ENCODE measurements at places on chromosomes 4 and X.

- DNase-seq: no peak
Measured at GRCh38 chr4:121454251-121454979, 73.6 kb upstream of the QRFPR start.

DNA sequence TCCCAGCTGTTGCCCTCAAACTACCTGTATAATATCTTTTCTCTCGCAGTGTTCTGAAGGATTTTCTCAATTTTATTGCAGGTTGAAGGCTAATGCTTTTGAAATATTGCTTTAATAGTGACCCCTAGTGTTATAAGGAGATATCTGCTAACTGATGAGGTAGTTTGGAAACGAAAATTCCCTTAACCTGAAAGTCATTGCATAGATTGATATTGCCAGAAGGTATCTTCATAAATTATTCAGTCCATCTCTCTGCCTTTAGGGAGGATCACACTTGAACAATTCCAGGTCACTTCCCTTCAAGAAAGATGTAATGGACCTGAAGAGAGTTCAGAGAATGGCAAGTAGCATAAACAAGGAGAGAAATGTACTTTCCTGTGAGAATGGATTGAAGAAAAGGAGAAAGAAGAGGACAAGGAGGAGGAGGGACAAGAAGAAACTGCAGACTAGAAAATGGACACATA lies 44.1 kb downstream of the TIGD4 start:
- DNase-seq: no peak

- DNase-seq: no peak
Measured at GRCh38 chr4:105509714-105510113, 35.9 kb upstream of the PPA2 start.

DNA sequence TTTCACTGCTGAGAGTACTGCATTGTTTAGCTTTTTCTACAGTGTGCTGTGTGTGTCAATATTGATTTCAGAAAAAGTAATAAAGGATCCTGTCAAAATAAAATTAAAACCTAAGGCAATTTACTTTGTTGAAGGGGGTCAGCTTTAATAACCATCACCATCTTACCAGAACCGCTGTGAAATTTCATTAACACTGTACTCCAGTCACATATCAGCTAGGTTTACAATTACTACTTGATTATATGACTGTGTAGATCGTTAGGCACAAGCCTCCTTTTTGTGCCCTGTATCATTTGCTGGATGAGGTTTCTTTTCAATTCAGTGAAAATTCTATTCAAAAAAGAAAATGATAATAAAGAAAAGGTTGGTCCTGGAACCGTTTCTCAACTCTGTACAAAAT lies 917.2 kb downstream of the CENPC start:
- no peak for DNase-seq

GRCh38 chrX:23331701-23332100 lies 2.9 kb upstream of the PTCHD1 start:
- DNase-seq: no peak

GRCh38 chr4:40990236-40990898 lies 224.0 kb downstream of the APBB2 start:
- no peak for DNase-seq

DNA sequence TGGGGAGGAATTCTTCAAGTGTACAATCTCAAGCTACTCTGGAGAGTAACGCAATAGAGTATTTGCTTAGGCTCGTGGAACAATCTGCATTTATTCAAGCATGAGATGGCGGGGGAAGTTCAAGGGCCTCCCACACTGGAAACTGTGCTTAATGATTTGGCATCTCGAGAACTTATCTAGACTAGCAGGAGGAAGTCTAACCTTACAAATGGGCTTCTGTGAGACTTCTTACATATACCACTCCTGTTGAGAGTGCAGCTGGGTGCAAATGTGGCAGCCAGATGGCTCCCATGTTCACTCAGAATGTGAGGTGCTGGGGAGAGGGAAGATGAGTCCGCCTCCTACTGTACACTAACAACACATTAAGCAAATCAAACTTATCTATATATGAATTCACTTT lies 29.3 kb upstream of the PTPN13 start:
- DNase-seq: no peak

DNA sequence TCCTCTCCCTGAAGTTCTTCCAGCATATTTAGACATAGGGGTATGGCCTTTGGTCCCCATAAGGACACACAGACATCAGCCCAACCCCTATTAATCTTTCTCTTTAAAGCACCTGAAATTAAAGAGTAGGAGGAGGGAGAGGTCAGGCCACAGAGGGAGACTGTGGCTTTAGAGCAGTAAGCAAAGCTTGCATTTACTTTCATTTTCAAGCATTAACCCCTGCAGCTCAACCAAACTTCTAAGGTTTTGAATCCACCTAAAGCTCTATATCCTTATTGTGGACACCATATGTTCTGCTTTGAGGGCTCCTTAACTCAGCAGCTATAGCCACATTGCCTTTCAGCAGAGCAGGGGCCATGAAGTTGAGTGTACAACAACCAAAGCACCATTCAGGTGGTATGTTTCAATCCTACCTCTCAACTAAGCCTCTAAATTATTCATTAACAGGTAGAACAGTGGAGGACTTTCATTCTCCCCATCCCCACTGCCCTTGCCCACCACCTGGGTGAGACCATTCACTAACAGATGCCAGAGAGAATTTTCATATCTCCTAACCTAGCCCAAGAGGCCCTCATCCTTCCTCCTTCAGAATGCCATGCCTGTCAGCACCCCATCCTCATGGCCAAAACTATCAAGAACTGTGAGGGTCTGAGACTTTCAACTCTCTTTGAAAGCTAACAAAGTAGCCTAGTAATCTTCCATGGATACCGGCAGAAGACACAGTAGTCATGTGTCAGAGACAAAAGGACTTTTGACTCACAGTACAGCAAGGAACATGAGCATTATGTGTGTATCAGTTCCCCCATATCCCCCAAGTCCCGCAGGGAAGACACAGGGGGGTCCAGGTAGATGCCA lies 20.8 kb downstream of the LIN54 start:
- DNase-seq: no peak

GRCh38 chr4:2871466-2871865 lies 27.8 kb downstream of the ADD1 start:
- no peak for DNase-seq

- DNase-seq: no peak
Measured at GRCh38 chr4:55727746-55728145, 91.6 kb upstream of the NMU start.

DNA sequence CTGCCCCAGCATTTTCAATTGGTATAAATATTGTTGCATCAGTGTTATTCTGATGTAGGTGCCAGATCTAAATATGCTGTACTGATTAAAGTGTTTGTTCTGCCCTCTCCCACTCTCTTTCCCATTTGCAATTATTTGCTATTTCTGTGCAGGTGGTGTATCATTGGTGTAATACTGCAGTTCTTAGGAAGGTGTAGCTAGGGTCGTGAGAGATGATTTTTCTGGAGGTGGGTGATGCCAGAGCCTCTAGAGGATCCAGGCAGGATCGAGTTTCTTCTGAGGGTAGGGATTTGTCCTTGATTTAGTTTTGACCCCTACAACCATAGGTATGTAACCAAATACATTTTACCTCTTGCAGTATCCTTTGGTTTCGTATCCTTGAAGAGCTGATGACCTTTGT lies 1.9 kb downstream of the SMAD1 start:
- DNase-seq: no peak

DNA sequence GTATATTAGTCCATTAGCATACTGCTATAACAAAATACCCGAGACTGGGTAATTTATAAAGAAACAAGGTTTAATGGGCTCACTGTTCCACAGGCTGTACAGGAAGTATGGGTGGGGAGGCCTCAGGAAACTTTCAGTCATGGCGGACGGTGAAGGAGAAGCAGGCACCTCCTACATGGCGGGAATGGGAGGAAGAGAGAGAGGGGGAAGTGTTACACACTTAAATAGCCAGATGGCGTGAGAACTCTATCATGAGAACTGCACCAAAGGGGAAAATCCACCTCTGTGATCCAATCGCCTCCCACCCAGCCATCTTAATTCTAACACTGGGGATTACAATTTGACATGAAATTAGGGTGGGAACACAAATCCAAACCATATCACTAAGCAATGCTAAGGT lies 98.9 kb upstream of the SH3RF1 start:
- no peak for DNase-seq

- no peak for DNase-seq
Measured at GRCh38 chr4:130026185-130026584, 930.2 kb downstream of the C4orf33 start.

DNA sequence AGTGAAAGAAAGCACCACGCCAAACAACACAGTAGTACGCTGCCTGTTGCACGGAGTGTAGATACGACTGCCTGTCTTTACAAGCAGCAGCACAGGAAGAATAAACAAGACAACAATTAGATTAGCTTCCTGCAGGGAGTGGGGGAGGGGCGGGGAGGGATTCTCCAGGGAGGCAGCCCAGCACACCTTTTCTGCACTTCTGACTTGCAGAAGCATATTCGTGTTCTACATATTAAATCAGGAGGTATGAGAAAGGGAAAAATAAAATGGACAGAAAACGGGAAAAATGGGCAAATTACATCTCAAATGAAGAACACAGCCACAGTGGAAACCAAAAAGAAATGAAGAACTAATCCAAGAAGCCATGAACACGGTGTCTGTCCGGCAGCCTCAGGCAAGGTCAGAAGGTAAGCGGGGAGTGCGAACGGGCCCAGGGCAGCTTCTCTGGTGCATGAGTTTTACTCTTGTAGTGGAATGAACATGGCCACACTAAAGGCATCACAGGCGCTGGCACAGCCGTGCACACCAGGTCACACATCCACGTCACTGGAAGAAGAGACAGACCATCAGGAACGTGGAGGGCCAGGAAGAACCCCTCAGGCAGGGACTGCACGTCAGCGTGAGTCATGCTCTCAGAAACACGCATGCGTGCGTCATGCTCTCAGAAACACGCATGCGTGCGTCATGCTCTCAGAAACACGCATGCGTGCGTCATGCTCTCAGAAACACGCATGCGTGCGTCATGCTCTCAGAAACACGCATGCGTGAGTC lies 20.1 kb upstream of the ADRA2C start:
- no peak for DNase-seq

DNA sequence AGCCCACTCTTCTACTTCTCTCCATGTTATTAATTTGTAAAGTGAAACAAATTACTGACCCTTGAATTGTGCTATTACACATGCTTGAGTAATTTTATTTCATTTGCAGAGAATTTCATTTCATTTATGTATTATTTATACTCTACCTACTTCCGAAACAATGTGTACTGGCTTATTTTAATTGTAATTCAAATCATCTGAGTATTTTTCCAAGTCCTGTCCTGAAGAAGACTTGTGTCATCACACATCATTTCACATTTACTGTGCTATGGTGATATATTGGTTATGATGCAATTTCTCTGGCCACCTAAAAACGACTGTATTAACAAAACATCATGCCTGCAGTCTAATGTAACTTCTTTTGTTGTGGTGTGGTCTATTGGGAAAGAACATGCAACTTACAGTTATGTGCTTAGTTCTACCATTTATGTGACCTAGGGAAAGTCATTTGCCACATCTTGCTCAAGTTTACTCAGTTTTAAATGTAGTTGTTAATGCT lies 384.5 kb downstream of the RPA4 start:
- no peak for DNase-seq

- DNase-seq: no peak
Measured at GRCh38 chr4:1789552-1789951, 3.5 kb upstream of the FGFR3 start.

GRCh38 chr4:123836851-123837595 lies 440.4 kb downstream of the SPRY1 start:
- no peak for DNase-seq

DNA sequence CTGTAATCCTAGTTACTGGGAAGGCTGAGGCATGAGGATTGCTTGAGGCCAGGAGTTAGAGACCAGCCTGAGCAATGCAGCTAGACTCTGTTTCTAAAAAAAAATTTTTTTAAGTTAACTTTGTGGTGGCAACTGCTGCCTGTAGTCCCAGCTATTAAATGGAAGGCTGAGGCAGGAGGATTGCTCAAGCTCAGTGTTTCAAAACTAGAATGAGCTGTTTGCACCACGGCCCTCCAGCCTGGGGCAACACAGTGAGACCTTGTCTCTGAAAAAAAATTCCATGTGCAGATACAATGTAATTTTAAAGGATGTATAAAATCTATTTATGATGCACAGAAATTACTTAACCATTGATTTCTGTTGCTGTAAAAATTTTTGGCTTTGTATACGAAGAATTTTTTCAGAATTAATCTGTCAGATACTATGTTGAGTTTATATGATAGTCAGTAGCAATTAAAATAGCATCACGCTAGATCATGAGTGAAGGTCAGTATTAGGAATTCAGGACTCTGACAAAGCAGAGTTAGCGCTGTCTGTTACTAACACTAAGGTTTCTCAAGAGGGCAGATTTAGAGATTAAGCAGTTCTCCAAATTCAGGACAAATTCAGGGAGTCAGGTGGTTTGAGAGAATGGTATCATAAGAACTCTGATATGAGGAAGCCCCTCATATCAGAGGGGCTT lies 8.3 kb upstream of the AGA start:
- DNase-seq: no peak

- DNase-seq: no peak
Measured at GRCh38 chr4:123554801-123555232, 158.2 kb downstream of the SPRY1 start.

DNA sequence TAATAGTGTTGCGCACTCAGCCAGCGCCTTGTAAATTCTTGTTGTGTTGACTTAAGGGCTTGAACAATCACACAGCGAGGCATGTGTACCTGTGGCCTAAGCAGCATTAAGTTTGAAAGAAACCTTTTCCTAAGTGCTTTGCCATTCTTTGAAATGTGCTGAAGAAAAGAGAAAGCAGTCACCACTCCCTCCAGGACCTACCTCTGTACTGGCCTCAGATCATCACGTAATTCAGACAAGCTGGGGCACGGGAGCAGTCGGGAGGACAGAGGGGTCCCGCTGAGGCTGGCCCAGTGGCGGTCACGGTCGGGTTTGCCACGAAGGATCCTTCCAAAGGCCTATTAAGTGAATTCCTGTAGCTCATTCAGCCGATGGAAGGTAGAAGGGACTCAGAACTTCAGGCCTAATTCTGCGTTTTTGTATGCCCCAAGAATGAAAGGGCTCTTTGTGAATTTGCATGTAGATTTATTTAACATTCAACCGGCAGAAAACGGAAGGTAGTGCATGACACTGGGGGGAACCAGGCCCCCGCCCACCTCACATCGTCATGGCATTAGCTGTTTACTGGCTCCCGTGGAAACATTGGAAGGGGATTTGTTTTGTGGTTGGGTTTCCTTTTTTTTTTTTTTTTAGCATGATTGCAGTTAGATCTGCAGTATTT lies 106.3 kb downstream of the TRAPPC11 start:
- no peak for DNase-seq

DNA sequence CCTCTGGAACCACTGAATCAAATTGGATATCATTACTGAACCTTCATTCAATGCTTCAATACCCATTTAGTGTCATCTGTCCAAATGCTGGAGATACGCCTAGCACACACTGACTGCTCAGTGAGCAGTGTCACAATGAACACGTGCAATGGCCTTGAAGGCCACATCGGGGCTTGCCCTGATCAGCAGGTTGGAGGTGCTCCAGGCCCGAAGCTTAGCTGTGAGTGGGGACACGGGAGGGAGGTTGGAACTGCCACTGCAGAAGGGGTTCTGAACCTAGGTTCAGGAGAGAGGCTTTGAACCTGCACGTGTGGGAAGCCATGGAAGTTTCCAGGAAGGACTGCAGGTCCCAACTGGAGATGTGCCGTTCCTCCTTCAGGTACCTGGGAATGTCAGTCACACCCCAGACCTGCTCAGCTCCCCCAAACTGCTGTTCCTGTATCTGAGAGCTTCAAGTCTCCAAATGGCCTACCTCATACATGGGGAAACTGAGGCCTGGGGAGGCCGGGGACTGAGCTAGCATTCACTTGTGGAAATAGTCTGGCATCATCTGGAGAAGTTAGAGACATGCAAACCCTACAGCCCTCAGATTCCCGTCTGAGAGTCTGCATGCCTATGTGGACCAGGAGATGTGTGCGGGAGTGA lies 1.9 kb upstream of the WAS start:
- no peak for DNase-seq

Measured in activated T-helper 1 cell treated with Interleukin-2 at 50 U/mL for 16 hours (primary cell).